ENCODE measurements at places on chromosomes 3 and 15. TPM values are rescaled to one million over a fixed set of nuclear protein-coding genes. Genes with fewer than 3 reads are reported as not detected.

DNA sequence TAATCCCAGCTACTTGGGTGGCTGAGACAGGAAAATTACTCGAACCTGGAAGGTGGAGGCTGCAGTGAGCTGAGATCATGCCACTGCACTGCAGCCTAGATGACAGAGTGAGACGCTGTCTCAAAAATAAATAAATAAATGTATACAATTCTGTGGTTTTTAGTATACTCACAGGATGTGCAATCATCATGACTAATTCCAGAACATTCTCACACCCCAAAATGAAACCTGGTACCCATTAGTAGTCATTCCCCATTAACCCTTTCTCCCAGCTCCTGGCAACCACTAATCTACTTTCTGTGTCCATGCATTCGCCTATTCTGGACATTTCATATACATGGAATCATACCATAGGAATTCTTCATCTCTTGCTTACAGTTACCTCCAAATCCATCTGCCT, 44.5 kb downstream of the LRRFIP2 start:
- no peak for DNase-seq

GRCh38 chr15:77616072-77616471, 16.6 kb downstream of the LINGO1 start:
- no peak for DNase-seq

DNA sequence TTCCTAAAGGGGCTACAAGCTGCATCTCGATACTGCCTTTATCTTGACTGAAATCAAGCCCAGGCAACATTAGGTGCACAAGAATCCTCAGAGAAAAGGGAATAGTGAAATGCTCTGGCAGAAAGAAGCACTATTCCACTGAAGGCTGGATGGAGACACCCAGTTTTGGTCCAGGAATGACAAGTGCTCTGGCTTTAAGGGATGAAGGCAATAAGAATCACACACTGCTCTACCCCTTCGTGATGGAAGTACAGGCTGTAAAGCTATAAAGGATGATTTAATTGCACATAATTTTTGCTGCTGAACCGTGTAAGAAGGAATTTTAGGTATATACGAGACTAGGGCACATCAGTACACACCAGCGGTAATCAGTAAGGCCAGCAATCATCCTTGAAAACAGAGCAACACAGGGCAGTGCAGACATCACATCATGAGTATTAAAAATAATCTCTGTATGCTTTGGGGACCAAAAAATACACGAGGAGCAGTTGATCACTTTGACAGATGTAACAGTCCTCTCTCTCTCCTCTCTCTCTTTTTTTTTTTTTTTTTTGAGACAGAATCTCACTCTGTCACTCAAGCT, 414.6 kb upstream of the TBL1XR1 start:
- DNase-seq: no peak

GRCh38 chr15:77031376-77032050, 36.6 kb downstream of the PSTPIP1 start:
- no peak for DNase-seq

DNA sequence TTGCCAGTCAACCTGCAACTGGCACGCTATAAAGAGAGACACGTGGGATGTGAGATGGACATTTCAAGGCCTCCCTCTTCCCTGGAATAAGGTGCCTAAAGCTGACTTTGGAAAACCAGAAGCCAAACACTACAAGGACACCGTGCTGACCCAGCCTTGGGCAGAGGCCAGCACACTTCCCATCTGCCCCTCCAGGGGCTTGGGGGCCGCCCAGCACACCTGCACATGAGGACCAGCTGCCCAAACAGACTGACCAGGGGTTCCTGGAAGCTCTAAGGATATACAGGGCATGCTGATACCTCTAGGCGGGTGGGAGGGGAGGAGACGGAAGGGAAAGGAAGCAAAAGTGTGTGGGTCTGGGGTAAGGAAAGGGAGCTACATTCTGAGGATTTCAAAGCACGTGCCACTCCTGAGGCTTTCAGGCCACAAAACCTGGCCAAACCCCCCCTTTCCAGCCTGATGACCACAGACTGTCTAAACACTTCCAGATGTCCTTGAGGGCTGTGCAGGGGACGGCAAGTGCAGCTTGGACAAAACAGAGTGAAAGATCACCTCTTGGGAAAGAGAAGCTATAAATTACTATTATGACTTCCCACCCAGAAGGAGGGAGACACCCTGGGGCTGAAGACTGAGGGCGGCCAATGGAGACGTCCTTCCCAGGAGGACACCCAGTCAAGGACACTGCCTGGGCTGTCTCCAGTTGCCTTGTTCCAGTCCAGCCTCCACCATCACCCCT, 57.9 kb downstream of the ADCY5 start:
- no peak for DNase-seq

DNA sequence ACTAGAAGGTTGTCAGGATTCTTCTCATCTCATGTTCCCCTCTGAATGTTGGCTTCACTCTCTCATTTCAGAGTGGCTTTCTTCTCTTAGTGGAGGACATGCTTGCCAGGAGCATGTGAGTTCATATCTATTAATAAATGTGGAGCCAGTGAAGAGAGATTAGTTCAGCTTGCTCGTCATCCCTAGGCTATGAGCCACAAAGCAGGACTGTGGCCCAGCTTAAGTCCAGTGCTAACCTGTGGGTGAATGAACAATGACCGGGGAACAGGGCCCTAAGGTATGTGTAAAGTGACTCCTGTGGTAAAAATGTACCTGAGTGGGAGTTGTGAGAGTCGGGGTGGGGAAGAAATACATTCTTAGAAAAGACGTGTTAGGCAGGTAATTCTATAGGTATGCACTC, 96.9 kb upstream of the TBL1XR1 start:
- no peak for DNase-seq

Gene SHC4
- 8.9 TPM for total RNA-seq

Gene ZBED2
- total RNA-seq: 546 TPM

Gene SH3GL3
- total RNA-seq: not detected

Gene PTPN23
- total RNA-seq: 35.7 TPM

Data from activated T-helper 2 cell treated with anti-CD3 and anti-CD28 coated beads, Interferon-gamma antibody, Interleukin-2, Interleukin-4, amounts not matched to agents 10 μg/mL and 5 μg/mL and 100 μg/mL, durations not matched to agents 14 hours and 24 hours and 36 hours (primary cell).